ENCODE measurements at places on chromosomes 4 and X.
A peak's percentile ranks its signal among the peaks of the same experiment; 100 is the strongest.

DNA sequence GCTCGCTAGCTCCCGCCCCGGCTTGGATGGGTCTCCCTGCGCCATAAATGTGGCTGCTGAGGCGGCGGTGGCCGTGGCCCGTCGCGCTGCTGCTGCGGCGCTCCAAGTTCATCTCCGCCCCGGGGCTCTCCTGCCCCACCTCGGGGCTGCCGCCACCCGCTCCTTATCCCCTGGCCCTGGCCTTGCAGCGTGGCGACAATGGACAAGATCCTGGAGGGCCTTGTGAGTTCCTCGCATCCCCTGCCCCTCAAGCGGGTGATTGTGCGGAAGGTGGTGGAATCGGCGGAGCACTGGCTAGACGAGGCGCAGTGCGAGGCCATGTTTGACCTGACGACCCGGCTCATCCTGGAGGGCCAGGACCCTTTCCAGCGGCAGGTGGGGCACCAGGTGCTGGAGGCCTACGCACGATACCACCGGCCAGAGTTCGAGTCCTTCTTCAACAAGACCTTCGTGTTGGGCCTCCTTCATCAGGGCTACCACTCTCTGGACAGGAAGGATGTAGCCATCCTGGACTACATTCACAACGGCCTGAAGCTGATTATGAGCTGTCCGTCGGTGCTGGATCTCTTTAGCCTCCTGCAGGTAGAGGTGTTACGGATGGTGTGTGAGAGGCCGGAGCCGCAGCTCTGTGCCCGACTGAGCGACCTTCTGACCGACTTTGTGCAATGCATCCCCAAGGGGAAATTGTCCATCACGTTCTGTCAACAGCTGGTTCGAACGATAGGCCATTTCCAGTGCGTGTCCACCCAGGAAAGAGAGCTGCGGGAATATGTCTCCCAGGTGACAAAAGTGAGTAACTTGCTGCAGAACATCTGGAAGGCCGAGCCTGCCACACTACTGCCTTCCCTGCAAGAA lies 763 bp downstream of the USP38 start:
- peak; percentile 6 for DNase-seq

DNA sequence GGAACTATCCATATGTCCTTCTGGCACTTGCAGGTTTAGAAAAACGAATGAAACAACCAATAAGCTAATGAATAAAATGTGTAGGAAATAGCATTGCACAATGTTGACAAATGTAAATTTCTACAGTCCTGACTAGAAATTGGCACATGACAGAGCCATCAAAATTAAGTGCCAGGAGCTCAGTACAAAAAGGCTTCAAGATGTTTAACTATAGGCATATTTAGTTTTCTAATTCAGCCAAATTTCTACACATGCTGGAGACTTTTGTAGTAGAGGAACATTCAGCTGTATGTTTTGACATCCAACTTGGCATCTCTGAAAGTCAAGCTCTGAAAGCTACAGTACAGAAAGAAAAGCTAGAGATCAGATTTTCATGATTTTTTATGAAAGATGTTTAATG lies 1999.4 kb upstream of the AGA start:
- DNase-seq = no peak

DNA sequence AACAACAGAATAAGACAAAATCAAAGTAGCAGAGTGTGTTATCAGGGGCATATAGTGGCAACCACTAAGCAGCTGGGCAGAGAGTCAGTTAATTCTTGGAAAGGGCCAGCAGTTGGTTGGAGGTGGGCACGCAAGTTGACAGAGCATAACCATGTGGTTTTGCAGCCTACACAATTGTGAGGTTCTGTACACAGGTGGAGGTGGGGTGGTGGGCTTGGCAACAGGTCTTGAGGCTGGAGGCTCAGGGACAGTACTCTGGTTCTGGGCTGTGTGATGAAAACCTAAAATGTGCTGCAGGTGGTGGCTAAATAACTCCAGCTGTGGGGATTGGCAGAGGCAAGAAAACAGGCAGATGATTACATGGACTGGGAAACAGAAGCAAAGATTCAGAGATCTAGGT lies 1112.7 kb downstream of the PDHA2 start:
- no peak for DNase-seq

DNA sequence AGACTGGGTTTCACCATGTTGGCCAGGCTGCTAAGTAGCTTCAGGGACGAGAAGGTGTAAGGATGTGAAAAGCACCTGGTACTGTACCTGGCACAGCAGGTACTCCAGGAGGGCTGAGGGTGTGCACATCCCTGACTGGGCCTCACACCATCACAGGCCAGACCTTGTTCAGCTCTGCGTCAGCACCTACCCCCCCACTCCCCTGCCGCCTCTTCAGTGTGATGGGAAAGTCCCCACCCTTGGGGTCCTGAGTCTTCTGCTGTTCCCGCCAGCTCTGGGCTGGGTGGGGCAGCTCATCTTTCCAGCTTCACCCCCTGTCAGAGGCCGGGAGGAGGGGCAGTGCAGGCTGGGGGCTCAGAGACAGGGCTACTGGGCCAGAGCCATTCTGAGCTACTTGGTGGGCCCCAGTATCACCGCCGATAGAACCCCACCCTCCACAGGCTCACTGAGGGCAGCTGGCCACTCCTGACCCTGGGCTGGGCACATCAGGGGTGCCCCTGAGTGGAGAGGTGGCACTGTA lies 6.7 kb upstream of the SH3BP2 start:
- DNase-seq = no peak

GRCh38 chr4:41301137-41301536 lies 44.4 kb downstream of the UCHL1 start:
- no peak for DNase-seq

- DNase-seq = peak; percentile 29
These were observed 66.0 kb downstream of the APBB2 start for GRCh38 chr4:41148292-41148691.

GRCh38 chrX:23952984-23953907 lies 45.4 kb downstream of the CXorf58 start:
- DNase-seq = no peak

DNA sequence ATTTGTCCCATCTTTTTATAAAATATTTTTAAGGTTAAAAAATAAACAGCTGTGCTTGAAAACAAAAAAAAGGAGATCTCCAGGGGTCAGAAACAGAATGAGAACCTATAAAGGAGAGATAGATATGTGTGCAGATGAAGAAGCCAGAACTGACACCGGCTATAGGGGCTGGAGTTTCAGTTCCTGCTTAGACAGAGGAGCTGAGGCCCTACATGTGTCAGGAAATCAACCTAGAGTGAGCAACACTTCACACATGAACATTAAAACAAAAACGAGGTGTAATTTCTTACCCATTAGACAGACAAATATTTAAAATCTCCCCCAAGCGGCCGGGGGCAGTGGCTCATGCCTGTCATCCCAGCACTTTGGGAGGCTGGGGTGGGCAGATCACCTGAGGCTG lies 17.8 kb upstream of the HUWE1 start:
- DNase-seq = no peak

- no peak for DNase-seq
These were observed 919 bp downstream of the SOWAHD start for GRCh38 chrX:119759248-119759766.
